ENCODE measurements at places on chromosomes 3 and 15.

DNA sequence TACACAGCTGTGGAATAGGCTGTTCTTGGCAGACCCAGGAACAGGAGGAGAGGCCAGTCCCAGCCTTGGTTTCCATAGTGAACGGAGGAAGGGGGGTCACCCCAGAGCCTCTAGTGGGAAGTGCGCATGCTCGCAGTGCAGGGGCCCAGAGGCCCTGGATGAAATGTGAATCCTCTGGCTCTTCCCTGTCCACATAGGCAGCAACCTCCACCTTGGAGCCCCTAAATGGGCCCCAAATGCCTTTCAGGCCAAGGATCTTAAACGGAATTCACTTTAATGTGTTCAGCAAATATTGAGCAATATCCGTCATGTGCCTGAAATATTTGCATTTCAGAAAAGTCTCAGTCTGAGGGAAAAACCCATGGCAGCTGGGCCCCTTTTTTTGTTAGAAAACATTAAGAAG is 3.3 kb upstream of the NDN start:
- no peak for DNase-seq

GRCh38 chr3:1348547-1348946 is 255.7 kb downstream of the CNTN6 start:
- DNase-seq = no peak

GRCh38 chr3:143396790-143397189 is 277.2 kb downstream of the CHST2 start:
- DNase-seq = no peak

- DNase-seq = peak; percentile 6
Observed at GRCh38 chr15:42147431-42147735, 9.1 kb downstream of the PLA2G4F start.

Measured in activated CD4-positive, CD25-positive, alpha-beta regulatory T cell treated with anti-CD3 and anti-CD28 coated beads, Interleukin-2, amount 50 U/mL, for 72 hours (primary cell).